ENCODE measurements at places on chromosomes 7 and 10.

- DNase-seq = peak; percentile 60
Observed at GRCh38 chr10:1394155-1394912, 338.1 kb downstream of the WDR37 start.

- DNase-seq = no peak
Observed at GRCh38 chr7:77837966-77838365, 39.4 kb downstream of the PHTF2 start.

- DNase-seq = no peak
Observed at GRCh38 chr10:108812296-108812695, 1111.0 kb downstream of the XPNPEP1 start.

- no peak for DNase-seq
Observed at GRCh38 chr7:84820481-84820880, 366.4 kb downstream of the SEMA3D start.

GRCh38 chr10:52210161-52210560 lies 103.9 kb upstream of the DKK1 start:
- DNase-seq = no peak

DNA sequence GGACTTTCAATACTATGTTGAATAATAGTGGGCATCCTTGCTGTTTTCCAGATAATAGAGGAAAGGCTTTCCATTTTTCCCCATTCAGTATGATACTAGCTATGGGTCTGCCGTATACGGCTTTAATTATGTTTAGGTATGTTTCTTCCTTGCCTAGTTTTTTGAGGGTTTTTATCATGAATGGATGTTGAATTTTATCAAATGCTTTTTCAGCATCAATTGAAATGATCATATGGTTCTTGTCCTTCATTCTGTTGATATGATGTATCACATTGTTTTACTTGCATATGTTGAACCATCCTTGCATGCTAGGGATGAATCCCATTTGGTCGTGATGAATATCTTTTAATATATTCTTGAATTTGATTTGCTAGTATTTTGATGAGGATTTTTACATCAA lies 9.2 kb upstream of the RP9 start:
- DNase-seq = no peak

DNA sequence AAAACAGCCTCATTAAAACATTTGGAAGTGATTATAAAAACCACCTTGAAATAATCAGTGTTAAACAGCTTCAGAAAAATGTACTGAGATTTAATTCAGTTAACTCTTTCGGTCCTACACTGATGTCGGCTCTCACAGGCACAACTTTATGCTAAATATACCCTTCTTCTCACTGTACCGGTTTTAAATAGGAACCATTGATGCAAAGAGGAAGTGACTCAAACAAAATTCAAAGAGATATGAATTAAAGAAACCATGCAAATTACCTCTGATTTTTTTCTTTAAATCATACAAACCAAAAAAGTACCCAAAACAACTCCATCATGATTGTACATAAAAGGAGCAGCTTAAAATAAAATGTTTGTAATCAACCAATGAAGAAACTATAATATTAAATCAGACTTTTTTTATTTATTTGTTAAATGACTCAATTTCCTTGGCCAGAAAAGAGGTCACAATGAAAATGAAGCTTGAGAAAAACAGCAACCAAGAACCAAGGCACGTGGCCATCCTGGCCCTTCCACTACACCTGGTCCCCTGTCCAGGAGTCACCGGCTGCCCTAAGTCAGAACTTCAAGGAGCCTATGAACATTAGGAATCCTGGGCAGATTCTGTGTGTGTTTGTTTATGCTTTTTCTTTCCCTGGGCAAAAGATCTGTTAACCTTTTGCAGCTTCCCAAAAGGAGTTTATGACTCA lies 73.0 kb upstream of the CABCOCO1 start:
- no peak for DNase-seq

DNA sequence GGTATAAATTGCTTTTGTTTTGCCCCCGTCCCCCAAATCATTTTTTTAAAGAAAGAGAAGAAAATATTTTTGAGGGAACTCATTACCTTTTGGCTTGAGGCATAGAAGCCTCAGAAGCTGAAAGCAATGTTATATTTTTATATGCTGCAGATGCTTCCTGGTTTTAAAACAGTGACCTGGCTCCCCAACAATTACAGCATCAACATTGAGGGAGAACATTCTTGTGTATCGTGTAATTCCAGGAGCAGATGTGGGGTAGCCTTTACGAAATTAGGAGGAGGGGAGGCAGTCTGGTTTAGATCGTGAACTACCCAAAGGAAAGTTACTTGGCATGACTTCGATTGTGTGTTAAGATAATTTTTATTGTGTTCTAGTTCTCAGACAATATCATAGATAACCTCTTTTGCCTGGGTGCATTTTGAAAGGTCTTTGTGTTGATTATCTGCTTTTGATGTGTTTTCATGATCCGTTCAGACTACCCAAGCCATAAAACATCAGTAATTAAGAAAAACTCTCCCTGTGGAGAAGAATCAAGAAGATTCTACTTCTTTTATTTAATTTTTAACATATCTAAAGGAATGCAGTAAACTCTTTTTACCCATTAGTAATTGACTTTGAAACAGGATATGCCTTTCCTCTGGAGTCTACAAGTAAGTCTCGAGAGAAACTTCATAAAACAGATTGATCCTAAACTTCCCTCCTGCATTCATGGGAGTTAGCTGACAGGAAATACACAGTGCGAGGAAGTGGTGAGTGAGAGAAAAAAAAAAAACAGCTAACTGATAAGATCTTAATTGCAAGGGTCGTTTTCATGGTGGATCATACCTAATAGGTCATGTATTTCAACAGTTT lies 141.4 kb downstream of the KIAA1217 start:
- no peak for DNase-seq

- no peak for DNase-seq
Observed at GRCh38 chr7:66627881-66628360, 760 bp upstream of the KCTD7 start.

DNA sequence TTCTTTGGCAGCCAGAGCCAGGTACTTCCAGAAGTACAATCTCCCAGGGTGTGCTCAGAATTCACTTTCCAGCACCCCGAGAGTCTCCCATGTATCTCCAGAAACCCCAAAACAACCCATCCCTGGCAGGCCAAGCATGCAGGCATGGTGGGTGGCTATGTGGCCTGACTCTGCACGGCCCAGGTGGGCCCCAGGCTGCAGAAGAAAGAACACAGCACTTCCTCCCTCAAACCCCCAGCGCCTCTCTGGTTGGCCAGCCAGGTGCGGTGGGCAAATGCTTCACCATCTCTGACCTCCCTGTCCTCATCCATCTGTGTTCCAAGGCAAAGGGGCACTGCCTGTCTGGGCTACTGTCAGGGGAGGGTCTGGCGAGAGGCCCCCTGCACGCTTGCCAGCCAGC lies 100.3 kb downstream of the MKI67 start:
- DNase-seq = no peak

DNA sequence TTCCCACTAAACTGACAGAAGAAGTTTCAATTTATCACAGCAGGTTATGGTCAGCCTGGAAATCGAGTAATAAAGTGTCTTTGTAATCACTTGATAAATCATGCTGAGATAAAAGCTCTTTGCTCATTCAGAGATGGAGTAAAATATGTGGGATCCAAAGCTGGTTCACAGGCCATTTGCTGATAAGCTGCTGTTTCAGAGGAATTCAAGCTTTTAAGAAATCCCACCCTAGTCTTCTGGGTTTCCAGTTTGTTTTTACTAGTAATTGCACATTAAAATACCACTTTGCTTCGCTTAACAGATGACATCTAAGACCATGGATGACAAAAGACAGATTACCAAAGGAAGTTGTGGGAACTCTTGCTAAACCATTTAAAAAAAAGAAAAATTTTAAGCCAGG lies 37.4 kb upstream of the CDK6 start:
- no peak for DNase-seq
